ENCODE measurements at places on chromosomes 12 and 14.
A peak's percentile ranks its signal among the peaks of the same experiment; 100 is the strongest.

GRCh38 chr12:129294868-129295267 is 441.6 kb downstream of the GLT1D1 start:
- no peak for DNase-seq

GRCh38 chr14:99244941-99245563 is 26.9 kb downstream of the BCL11B start:
- no peak for DNase-seq

DNA sequence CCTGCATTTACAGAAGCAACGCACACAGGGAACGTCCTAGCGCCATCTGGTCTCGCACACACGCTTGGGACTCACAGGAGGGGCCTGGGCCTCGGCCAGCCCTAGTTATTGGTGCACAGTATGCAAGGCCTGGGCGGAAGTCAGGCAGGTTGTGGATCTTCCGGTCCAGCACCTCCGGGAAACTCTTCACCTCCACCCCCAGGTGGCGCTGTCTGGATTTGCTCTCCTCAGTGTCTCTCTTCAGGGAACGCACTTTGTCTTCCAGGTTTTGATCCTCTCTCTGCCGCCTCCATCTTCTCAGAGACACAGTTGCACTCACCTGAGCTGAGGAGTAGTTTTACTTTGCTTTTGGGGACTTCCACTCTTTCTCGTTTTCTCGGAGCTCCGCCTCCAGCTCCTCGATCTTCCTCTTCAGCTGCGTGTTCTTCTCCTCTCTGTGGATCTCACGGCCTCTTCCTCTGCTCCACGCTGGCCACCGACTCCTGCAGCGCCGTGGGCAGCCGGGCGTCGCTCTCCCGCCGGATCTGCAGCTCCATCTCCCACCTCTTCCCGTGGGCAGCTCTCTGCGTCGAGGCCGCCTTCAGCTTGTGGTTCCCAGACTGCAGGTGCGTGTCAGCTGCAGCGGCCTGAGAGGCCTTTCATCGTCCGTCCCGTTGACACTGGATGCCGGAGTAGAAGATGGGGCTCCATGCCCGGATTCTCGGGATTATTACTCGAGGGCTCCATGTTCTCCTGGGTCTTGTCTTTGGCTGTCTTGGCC is 933.8 kb downstream of the TMEM121 start:
- peak; percentile 16 for DNase-seq

GRCh38 chr14:54137614-54137961 is 181.0 kb upstream of the BMP4 start:
- DNase-seq, result peak; percentile 31

- no peak for DNase-seq
Measured at GRCh38 chr12:111014547-111014946, 94.2 kb upstream of the MYL2 start.

DNA sequence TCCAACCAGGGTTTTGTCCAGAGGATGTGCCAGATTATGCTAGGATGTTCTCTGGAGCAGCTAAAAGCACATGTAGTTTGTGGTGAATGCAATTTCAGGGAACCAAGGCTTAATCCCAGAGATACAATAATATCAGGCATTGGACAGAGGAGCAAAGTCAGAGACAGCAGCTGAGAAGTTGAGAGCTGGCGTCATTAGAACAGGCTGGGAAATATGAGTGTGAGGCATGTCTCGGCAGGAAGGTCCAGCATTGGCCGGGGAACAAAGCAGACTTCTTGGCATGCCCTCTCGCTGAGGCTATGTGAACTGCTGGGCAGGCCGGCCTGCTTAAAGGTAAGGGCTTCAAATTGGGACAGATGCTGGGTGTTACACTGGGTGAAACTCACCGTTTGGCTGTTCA is 125.4 kb downstream of the CAND1 start:
- DNase-seq, result peak; percentile 26

DNA sequence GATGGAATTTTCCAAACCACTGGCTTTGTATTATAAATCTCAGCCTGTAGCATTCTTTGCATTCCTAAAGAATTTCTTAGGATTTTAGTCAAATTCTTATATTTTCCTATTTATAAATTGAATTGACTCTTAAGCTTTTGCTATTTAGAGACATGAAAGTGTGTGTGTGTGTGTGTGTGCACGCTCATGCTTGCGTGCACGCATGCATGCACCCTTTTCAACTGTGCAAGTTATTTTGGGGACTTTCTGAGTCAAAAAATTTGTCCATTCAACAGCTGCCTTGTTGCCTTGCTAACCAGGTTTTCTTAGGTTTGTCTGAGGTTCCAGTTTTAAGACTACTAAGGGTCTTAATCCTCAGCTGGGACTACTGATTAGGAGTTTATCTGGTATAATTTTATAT is 42.6 kb downstream of the GPATCH2L start:
- DNase-seq, result no peak

GRCh38 chr14:72704502-72704901 is 189.4 kb downstream of the DPF3 start:
- DNase-seq, result no peak

Data from M059J (cell line).